ENCODE measurements at places on chromosomes 11 and 22.
A peak's percentile ranks its signal among the peaks of the same experiment; 100 is the strongest.

DNA sequence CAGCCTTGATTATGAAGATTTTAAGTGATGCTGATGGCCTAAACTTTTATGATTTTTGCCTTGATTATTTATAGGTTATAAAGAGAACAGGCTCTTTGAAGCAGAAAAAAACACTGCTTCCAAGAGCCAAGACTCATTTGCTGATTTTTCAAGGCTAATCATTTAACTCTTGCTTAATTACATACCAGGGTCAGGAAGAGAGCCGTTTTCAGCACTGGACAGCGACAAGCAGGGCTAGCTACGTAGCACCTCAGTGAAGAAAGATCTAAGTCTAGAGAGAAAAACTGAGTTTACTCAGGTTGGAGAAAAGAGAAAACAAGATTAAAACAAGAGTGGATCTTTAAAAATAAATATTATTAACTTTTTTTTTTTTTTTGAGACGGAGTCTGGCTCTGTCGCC, 615.4 kb upstream of the B3GAT1 start:
- no peak for DNase-seq

GRCh38 chr11:10824888-10825287, 16.2 kb upstream of the EIF4G2 start:
- no peak for DNase-seq

GRCh38 chr11:33869481-33870422, 22.1 kb downstream of the LMO2 start:
- peak; percentile 78 for DNase-seq

GRCh38 chr11:74739546-74740270, 8.5 kb upstream of the CHRDL2 start:
- DNase-seq: peak; percentile 34

- no peak for DNase-seq
These were observed 50.5 kb downstream of the RBX1 start for GRCh38 chr22:41001722-41002122.

DNA sequence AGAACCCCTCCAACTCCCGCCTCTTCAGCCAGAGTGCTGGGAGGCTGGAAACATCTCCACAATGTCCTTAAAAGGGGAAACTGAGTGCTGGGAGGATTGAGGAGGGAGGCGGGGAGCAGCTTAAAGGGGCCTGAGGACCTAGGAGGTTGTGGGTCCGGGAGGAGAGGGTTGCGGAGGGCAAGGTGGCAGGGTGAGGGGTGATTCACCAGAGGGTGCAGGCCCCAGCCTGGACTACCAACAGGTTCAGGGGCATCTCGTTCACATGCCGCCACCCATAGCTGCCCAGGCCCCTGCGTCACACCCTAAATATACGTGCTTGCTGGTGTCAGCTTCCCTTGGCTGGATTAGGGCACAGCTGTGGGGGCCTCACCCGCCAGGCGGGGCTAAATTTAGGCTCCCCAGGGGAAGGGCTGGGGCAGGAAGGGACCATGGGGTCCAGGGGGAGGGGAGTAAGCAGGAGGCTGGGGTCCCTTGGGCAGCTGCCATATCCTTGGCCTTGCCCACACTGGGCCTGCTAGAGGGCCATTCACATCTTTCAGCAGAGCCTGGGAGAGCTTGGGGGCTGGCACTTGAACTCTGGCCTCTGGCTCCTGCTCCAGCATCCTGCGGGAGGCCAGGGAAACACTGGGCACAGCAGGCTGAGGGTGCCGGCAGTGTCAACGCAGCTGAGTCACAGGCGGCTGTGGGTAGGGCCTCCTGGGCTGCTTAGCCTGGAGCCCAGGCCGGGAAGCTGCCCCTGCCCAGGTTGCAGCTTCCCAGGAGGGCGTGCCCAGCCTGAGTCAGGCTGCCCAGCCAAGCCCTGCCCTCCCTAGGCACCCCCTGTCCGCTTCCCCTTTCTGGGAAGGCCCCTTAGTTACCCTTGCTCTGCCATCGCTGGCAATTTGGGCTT, 1.3 kb downstream of the EHBP1L1 start:
- no peak for DNase-seq

DNA sequence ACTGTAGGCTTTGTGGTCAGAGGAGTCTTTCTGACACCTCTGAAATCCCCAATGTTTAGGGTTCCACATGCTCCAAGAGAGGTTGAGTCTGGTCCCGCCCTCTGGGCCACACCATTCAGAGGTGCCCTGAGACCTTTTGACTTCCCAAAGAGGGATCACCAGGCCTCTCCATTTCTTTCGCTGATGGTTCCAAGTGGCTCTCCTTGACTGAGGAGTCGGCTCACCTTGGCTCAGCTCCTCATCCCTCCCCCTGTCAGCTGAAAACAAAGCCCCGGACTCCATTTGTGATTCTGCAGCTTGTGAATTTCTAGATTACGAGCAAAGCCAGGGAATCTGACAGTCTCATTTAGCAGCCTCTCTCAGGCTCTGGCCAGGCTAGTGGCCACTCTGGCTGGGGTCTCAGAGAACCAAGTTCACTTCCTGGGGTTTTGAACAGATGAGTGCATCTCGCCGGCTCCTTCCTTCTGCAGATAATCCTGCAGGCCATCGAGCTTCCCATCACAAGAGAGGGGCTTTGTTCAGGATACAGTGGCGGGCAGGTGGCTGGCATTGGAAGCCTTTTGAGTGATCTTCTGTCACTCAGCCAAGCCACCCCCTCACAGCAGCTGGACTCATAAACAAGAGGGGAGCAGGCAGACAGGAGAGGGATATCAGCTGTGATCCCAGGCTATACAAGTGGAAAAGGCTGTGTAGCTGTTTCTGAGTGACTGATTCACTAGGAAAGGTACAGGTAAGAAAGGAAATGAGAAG, 102.9 kb downstream of the TRIM29 start:
- DNase-seq: no peak

- DNase-seq: peak; percentile 23
These were observed 84.9 kb upstream of the TRIM77 start for GRCh38 chr11:89625171-89625570.

- no peak for DNase-seq
These were observed 3.2 kb upstream of the THY1 start for GRCh38 chr11:119426142-119426541.

- DNase-seq: no peak
These were observed at the start of gene GRAMD4 for GRCh38 chr22:46619830-46620501. Gene GRAMD4, plus strand, starts transcription at chr22:46620386. Its CDS starts 6,414 bp downstream, at chr22:46626800.

DNA sequence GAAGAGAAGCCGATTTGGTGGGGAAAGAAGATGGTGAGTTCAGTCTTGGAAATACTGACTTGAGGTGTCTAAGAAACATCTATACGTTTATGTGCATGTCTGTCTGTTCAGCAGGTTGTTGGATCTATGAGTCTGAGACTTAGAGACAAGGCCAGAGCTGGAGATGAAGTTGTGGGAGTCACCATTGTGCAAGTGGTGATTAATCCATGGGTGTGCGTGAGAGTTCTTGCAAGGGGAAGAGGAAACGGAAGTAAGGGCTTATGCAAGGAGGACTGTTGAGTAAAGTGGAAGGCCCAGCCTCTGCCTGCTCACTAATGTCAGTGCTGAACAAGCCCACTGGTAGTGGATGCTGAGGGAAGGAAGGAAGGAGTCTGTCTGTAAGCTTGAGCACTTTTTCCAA, 9.7 kb downstream of the TMEM45B start:
- DNase-seq: no peak

DNA sequence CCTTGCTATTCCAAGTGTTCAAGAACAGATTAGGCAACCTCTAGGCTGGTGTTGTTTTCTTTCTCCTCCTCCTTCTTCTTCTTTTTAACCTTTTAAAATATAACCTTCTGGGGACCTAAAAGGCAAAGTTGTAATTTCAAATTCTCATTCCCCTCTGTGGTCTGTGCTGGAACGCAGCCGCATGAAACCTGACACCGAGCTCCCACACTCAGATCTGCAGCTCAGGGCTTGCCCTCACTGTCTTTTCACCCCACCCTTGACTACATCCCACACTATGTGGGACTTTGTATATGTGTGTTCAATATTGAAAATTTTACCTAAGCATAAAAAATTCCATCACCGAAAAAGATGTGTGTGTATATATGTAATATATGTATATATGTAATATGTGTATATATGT, 62.0 kb upstream of the ARHGAP42 start:
- no peak for DNase-seq

DNA sequence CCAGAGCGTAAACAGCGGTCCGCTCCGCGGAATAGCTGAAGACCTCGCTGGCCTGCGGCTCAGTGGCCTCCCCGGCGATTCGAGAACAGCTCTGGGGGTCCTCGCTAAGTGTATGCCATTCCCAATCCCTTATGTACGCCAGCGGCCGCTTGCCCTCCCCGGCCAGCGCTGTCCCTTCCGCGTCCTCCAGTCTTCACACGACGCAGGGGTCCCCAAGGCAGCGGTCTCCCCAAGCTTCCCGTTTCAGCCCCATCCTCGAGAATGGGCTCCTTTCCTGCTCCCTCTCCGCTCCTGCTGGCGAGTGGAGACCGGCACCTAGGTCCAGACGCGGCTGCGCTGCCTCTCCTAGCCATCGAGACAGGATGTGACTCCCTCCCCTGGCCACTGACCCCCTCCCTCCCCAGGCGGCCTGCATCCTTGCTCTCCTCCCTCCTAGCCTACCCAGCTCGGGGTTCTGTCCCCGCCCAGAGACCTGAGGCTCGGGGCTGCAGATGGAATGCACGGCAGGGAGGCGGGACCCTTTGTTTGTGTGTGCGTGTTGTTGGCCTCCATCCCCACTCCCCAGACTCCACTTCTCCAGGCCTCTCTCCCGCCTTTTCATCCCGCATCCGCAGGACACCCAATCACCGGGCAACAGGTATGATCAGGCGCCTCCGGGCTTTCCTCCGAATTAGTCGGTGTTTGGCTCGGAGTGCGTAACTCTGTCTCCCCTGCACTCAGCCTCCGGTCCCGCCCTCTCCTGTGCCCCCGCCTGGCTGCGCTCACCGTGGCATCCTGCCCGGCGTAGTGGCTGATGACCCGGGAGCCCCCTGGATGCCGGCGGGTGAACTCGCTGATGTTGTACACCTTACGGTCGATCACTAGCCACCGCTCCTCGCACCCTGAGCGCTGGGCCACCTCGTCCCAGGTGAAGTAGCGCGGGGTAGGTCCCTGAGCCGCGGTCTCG, 740 bp downstream of the FADS1 start:
- peak; percentile 83 for DNase-seq

GRCh38 chr11:46238967-46239800, 38.3 kb upstream of the CREB3L1 start:
- DNase-seq: peak; percentile 94

- DNase-seq: no peak
These were observed 1412.2 kb downstream of the BRD1 start for GRCh38 chr22:48415520-48415919.

GRCh38 chr11:47864901-47865300, 16.8 kb upstream of the NUP160 start:
- no peak for DNase-seq

GRCh38 chr11:4697585-4697984, at the start of gene OR51E2:
Gene OR51E2, minus strand, starts transcription at chr11:4697853. Its CDS starts 15,142 bp downstream, at chr11:4682711.
- DNase-seq: no peak

GRCh38 chr11:86874304-86875056, 74.1 kb downstream of the PRSS23 start:
- DNase-seq: no peak

- no peak for DNase-seq
These were observed 14.4 kb downstream of the TIMP3 start for GRCh38 chr22:32815943-32816342.

- no peak for DNase-seq
These were observed 209.0 kb downstream of the LRRC4C start for GRCh38 chr11:41250408-41250935.

DNA sequence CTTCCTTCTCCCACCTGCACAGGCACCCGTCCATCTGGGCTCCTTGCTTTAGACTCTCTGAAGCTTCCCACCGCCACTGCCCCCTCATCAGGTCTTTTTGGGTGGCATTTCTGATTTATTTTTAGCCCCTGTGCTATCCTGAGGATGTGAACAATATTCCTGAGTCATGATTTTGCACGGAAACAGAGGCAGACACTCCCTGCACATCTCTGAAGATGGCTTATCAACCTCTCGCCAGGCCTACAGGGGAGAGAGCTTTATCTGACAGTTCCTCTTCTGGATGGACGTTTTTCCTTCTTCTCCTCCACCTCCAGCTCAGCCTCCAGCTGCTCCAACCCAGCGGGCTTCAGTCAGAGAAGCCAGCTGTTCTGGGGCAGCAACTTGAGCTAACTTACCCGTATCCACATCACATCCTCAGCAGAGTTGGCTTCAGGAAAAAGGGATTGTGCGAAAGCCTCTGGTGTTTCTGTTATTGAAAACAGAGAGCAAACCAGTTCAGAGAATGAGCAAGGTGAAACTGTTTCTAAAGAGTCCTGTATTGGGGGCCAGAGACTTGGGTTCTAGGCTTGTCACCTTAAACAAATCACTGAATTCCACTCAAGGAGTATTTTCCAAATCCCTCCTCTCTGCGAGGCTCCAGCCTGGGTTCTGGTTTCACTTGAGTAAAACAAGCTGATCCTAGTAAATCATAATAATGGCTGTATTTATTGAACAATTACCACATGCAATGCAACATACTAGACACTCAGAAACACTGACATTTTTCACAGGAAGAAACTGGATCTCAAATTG, 33.1 kb upstream of the ETS1 start:
- DNase-seq: no peak

GRCh38 chr22:36386351-36386899, 1.3 kb downstream of the MYH9 start:
- no peak for DNase-seq

GRCh38 chr11:72283947-72284346, 40.0 kb upstream of the PHOX2A start:
- no peak for DNase-seq

- DNase-seq: no peak
These were observed 69.3 kb downstream of the SEZ6L start for GRCh38 chr22:26238596-26238995.

- DNase-seq: no peak
These were observed 25.8 kb upstream of the SLC22A12 start for GRCh38 chr11:64564947-64565889.

- no peak for DNase-seq
These were observed 147.6 kb downstream of the MIAT start for GRCh38 chr22:26804911-26805539.

DNA sequence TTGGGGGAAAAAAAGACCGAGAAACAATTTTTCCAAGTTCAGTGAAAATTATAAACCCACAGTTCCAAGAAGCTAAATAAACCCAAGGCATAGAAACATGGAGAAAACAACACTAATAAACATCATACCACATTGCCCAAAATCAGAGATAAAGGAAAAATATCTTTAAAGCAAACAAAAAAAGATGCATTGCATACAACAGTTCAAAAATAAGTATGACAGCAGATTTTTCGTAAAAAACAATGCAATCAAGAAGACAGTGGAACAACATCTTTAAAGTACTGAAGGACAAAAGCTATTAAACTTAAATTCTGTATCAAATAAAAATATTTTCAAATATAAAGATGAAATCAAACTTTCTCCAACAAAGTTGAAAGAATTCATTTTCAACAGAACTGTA, 921.3 kb downstream of the METTL15 start:
- no peak for DNase-seq
